ENCODE measurements at places on chromosomes 13 and 19.

- no peak for DNase-seq
Observed at GRCh38 chr19:441213-441836, 19.5 kb downstream of the SHC2 start.

GRCh38 chr19:7921967-7922835 is 2.1 kb downstream of the SNAPC2 start:
- no peak for DNase-seq

DNA sequence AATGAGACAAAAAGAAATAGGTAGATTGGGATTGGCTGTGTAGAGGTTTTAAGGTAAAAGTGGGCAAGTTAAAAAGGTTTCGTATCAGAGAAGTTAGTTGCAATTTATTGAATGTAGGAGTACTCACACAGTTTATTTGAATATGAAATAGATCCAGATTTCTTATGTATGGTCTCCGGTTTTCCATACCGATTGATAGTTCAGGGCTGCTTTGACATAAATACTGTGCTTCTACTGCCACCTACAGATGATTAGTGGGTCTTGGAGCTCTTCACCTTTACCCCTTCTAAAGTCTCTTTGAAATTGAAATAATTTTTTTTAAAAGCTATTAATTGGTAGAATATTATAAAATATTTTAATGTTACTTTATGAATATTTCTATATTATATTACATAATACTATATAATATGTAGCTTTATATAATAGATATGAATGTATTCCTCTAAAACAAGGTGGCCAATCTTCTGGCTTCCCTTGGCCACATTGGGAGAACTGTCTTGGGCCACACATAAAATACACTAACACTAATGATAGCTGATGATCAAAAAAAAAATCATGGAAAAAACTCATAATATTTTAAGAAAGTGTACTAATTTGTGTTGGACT is 7.7 kb upstream of the GPR18 start:
- peak; percentile 60 for DNase-seq

DNA sequence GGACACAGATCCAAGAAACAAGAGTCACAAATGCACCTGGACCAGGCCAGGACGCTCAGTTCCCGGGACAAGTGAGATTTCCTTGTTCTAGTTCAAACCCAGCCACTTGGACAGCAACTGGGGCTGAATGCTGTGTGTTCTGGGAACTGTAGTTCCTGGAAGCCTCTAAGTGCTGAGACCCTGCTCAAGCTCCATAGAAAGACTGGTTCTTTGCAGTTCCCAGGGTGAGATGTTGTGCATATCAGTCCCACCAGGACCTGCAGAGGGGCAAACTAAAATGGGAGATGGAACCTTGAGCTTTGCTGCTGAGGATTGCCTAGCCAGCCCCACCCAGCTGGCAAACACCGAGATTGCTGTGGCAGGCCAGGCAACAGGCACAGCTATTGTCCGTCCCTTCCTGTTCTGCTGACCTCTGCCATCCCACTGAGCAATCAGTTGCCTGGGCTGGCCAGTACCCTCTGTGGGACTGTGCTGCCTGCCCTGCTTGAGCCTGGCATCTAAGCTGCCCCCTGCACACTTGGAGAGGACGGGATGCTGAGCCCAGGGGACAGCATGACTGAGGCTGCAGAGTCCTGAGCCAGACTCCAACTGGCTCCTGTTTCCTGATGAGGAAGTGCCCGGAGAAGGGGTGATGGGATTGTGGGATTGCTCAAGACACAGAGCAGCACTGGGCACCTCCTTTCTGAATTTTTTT is 1.4 kb upstream of the GIPC1 start:
- no peak for DNase-seq

DNA sequence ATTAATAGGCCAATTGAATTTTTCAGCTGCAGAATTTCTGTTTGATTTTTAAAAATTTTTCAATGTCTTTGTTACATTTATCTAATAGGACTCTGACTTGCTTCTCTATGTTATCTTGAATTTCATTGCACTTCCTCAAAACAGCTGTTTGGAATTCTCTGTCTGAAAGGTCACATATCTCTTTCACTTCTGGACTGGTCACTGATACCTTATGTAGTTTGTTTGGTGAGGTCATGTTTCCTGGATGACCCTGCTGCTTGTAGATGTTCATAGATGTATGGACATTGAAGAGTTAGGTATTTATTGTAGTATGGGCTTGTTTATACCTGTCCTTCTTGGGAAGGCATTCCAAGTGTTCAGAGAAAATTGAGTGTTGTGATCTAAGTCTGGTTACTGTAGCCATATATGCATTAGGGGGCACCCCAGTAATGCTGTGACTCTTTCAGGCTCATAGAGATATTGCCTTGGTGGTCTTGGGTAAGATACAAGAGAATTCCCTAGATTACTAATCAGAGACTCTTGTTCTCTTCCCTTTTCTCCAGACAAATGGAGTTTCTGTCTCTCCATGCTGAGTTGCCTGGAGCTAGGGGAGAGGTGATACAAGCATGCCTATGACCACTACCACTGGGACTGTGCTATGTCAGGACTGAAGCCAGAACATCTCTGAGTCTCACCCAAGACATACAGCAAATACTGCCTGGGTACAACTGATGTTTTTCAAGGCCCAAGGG is 27.8 kb downstream of the RFC3 start:
- no peak for DNase-seq

All from CD4-positive, alpha-beta T cell treated with Interleukin-6 at 100 ng/mL for 8 hours (primary cell).